Nucleus accumbens (tissue), 56 donors: ENCODE measurements at places on chromosomes 7 and 10.

GRCh38 chr10:68163735-68164134 is 54.4 kb downstream of the MYPN start:
- no peak for DNase-seq

- DNase-seq: peak; percentile 82
Observed at GRCh38 chr10:59362144-59362958, at the start of gene FAM13C. Gene FAM13C (minus strand): TSS chr10:59362549. CDS start chr10:59362460, 89 bp downstream.

- no peak for DNase-seq
Observed at GRCh38 chr10:1674501-1674900, 62.8 kb downstream of the ADARB2 start.

GRCh38 chr7:142104550-142105527 is 6.7 kb upstream of the MGAM2 start:
- DNase-seq: no peak

- no peak for DNase-seq
Observed at GRCh38 chr7:91358303-91358702, 94.1 kb downstream of the FZD1 start.
